ENCODE measurements at places on chromosomes 16 and 17.

GRCh38 chr17:61363601-61364462 is 35.8 kb upstream of the TBX2 start:
- DNase-seq = no peak

GRCh38 chr16:89485701-89486246 is 4.6 kb downstream of the ANKRD11 start:
- no peak for DNase-seq

GRCh38 chr17:27479838-27480237 is 23.6 kb downstream of the KSR1 start:
- no peak for DNase-seq

DNA sequence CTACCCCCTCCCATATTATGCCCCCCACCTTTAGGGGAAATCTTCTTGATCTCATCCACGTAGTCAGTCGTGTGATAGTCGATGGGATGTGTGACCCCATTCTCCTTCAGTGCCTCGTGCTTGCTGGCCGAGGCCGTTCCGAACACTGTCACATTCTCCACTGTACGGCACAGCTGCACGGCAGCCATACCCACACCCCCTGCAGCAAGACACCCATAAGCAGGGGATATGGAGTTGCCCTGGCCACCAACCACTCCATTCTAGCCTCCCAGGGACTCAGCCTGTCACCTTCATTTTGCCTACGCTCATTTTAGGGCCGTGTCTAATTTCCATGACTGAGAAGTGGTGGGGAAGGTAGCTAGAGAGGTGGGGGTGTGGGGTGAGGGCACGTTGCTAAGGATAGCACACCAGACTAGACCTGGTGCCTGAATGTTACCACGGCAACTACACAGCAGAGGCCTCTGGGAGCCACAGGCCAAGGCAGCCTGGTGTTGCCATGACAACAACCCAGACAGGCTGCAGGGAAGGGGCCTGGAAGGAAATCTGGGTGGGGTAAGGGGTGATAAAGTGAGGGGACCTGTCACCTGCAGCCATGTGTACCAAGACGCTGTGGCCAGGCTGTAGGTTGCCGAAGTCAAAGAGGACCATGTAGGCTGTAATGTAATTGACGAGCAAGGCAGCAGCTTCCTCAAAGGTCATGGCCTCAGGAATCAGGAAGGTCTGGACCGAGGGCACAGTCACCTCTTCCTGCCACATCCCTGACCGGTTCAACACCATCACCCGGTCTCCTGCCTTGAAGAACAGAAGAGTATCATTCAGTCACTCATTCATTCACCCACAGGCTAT is 4.0 kb downstream of the VAT1 start:
- no peak for DNase-seq

GRCh38 chr16:83923581-83924365 is 24.9 kb downstream of the MLYCD start:
- no peak for DNase-seq

DNA sequence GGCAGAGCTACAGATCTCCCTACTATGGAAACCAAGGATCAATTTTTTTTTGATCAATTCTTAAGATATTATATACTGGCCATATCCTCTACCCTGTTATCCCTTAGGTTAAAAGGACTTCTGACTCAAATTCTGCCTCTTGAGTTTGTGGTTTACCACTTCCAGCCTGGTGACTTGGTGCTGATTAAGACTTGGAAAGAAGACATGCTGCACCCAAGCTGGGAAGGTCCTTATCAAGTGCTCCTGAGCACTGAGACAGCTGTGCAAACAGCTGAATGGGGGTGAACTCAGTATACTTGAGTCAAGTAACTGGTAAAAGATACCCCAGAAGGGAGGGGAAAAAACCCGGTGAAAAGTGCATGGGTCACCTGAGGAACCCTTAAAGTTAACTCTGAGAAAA is 20.5 kb upstream of the SPACA3 start:
- DNase-seq = no peak
